ENCODE measurements at places on chromosomes 16 and 17. TPM values are rescaled to one million over a fixed set of nuclear protein-coding genes. Genes with fewer than 3 reads are reported as not detected.
A peak's percentile ranks its signal among the peaks of the same experiment; 100 is the strongest.

DNA sequence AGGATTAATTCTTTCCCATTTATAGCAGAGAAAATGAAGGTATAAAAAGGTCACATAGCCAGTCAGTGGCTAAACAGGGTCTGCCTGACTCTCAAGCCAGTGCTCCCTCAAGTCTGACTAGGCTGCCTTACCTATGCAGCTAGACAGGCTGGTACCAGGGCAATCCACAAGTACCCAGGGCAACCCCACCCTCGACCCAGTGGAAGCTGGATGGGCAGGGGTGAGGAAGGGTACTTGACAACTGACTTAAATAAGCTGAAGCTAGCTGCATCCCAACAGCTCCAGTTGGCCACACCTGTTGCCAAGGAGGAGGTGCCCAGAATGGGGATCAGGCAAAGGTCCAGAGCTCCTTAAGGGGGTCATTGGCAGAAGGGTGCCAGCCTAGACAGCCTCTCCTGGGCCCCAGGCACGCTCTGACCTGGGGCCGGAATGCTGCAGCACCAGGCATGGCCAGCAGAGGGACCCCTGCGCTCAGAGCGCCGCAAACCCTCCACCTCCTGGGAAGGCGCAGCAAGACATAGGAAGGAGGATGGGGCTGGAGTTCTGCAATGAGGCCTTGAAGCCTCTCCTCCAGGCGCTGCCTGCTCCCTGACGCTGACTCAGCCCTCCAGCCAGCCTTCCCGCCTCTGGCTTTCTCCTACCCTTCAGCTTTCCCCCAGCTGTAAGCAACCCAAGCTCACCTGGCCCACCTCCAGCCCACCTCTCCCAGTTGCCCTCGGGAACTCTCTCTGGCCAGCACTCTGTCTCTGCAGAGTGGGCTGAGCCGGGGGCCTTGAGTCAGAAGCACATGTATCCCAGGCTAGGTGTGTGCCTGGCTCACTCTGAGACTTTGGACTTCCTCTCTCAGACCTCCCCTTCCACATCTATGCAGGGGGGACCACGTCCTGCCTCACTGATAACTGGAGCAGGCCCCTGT is 28.8 kb downstream of the MPP2 start:
- DNase-seq: peak; percentile 72

DNA sequence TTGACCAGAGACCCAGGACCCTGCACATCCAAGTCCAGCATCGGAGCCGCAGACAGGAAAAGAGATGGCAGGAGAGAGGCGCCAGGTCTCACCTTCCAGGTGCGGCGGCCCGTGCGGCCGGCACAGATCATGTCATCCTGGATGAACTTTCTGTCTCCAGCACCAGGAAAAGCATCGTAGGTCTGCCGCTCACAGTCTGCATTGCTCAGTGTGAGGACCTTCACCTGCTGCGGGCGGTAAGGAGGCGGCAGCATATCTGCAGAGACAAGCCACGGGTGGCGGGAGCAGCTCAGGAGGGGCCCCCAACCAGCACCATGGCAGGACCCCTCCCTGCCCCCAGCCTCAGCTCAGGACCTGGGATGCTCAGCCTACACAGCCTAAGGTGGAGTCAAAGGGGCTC is 17.9 kb downstream of the TPSD1 start:
- DNase-seq: no peak

GRCh38 chr17:16875662-16876061 is 96.3 kb downstream of the TNFRSF13B start:
- DNase-seq: no peak

Gene KRTAP3-2
- not detected for total RNA-seq

Gene NEUROD2
- not detected for total RNA-seq
